ENCODE measurements at places on chromosomes 6 and 20.

DNA sequence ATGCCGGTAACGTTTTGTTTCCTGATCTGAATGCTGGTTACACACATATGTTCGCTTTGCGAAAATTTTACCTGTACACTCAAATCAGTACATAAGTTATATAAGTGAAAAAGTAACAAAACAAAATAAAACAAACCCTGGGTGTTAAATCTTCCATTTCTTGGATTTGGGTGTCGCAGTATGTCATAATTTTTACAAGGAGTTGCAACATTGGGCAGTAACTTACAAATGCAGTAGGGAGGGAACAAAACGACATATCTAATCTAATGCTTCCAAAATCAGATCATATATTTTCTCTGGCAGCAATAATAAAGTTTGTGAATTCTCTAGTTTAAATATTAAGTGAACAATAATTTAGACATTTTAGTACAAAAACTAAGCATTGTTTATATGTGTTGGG is 25.2 kb downstream of the SNX14 start:
- DNase-seq = no peak

- no peak for DNase-seq
These were observed 6.0 kb upstream of the FOXS1 start for GRCh38 chr20:31851240-31851955.

DNA sequence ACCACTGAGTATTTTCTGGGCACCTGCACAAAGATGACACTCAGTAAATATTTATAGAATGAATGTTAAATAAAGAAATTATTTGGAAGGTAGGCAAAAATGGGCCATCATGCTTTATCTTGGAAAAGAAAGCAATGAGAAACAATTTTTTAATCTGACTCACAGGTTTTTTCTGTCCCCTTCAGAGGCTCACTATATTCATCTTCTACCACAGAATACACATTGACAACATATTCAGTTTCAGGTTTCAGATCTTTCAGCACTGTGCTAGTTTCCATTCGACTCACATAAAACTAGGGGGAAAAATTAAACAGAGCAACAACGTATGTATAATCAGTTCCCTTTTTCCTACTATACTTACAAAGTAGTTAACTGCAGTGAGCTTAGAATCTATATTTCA is 58.3 kb downstream of the COL12A1 start:
- no peak for DNase-seq

DNA sequence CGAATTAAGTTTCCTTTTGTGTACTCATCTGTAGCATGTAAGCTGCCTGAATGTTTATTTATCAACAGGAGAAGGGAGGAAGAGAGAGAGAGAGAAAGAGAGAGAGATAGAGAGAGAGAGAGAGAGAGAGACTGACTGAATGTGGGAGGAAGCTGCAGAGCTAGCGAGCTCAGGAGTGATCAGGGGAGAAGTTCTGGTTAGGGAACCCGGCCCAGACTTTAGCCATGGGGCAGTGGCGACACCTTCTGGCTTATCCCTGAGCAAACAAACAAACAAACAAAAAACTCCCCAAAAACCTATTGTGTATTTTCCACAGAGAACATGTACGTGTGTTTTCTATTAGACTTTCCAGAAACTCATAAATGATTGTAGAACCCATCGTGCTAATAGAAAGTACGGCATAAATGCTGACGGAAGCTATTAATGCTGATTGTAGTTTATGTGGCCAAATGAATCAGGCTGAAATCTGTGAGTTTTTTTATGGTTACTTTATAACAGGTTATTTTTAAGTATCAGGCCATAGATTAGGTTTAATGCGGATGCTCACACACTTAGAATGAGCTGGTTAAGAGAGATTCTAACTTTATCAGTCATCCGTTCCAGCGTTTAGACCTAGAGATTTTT is 92.8 kb downstream of the CLIC5 start:
- peak; percentile 21 for DNase-seq

- no peak for DNase-seq
These were observed 156.4 kb upstream of the PDE10A start for GRCh38 chr6:165819394-165819793.

DNA sequence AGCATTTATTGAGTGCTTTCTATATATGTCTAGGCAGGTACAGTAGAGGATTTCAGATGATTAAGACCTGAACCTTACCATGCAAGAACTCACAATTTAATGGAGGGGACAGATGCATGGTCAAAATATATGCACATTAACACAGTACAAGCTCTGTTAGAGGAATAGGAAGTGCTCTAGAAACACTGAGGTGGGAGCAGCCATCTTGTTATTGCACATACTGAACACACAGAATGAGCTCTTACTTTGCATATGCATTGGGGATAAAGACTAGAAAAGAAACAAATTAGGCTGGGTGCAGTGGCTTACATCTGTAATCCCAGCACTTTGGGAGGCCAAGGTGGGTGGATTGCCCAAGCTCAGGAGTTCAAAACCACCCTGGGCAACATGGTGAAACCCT is 438.3 kb downstream of the UTRN start:
- DNase-seq = no peak

DNA sequence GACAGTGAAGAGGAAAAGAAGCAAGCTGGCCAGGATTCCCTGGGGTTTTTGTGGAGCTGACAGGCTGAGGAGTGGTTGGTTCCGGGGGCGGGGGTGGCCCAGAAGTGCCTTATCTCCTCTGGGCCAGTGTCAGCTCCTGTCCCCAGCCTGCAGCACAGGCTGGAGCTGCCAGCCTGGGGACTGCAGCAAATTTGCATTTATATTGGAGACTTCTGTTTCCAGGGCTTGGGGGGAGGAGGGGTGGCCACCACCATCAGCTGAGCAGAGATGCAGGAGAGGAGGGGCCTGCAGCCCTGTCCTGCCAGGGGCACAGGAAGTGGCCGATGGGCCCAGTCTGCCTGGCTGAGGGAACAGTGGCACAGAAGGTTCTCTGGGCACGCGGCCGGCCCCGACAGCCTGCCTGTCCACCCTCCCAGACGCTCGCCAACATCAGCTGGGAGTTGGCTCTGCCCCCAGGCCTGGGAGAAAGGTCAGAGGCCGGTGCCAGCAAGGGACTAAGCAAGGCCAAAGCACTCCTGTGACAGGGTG is 24.3 kb upstream of the SCRT2 start:
- no peak for DNase-seq

- DNase-seq = no peak
These were observed 66.3 kb upstream of the DST start for GRCh38 chr6:56708810-56709597.

GRCh38 chr6:71190809-71191208 is 97.8 kb upstream of the OGFRL1 start:
- DNase-seq = no peak

DNA sequence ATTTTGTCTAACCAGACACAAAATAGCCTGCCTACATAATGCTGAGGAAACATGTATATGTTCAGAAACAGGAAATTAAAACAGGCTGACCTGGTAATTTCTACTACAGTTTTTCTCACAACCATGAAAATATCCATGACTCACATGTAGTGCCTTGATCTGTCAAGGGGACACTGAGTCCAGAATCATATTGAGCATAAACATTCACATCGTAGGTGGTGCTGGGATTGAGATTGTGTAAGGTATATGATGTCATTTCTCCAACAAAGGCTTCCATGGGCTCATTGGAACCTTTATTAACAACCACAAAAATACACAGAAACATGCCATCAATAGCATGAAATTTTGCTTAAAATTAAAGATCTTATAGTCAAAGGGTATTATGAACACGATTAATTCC is 80.9 kb downstream of the COL12A1 start:
- DNase-seq = no peak

GRCh38 chr6:34970957-34971356 is 81.9 kb downstream of the ANKS1A start:
- no peak for DNase-seq

DNA sequence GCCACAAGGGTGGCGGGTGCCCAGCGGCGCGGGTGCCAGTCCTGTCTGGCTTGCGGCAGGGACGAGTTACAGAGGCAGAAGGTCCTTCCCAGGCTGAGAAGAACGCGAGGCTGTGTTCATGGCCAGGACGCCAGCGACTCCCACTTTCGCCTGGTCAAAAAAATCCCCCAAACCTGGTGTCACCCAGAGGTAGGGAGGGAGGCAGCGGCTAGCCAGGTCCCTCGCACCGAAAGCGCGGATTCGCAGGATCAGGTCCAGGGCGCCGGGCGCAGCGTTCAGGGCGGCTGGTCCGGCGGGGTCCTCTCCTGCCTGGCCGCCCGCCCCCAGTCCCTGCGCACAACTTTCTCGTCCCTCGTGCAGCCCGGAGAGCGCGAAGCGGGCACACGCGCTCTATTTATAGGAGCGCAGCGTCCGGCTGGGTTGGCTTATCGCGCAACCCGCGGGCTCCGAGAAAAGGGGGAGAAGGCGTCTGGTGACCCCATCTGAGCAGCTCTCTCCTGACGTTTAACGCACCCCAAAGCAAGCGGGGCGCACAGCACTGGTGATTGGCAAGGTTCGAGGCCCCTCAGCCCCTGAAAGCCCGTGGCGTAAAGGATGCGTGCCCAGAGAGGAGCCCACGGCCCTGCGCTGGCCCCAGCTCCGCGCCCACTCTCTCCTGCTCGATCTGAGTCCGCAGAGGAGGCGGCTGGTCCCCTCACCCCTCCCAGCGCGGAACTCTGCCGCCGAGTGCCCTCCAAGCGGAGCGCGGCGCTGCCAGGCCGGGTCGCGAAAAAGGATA is 519 bp downstream of the CBLN4 start:
- DNase-seq = no peak

- DNase-seq = no peak
These were observed 58.9 kb downstream of the KIZ start for GRCh38 chr20:21184819-21185218.

GRCh38 chr6:40108736-40109135 is 174.5 kb upstream of the MOCS1 start:
- no peak for DNase-seq

DNA sequence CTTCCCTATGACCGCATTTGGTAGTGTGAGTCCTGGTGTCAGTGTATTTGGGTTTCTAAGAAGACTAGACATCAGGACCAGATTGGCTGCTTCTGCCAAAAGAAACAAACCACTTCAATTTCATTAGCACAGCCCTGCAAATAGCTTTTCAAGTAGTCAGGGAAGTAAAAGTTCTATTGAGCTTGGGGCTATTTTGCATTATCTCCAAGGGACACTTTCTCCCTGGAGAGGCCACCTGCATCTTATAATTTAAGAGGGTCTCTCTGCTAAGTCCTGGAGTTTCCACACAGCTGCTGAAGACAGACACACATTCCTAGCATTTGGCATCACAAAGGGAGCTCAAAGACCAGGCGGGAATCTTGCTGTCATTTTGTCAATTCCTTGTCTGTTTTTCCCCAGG is 141.2 kb downstream of the BMP2 start:
- no peak for DNase-seq

DNA sequence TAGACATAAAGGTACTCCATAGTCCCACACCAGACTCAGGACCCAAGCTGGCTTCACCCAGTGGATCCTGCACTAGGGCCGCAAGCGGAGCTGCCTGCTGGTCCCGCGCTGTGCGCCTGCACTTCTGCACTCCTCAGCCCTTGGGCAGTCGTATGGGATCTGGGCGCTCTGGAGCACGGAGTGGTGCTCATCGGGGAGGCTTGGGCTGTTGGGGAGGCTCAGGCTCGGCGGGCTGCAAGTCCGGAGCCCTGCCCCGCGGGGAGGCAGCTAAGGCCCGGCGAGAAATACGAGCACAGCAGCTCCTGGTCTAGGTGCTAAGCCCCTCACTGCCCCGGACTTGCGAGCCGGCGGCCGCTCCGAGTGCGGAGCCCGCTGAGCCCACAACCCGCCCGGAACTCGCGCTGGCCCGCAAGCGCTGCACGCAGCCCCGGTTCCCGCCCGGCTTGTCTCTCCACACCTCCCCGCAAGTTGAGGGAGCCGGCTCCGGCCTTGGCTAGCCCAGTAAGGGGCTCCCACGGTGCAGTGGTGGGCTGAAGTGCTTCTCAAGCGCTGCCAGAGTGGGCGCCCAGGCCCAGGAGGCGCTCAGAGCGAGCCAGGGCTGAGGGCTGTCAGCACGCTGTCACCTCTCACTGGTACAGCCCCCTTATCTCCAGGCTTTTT is 33.4 kb upstream of the GCNT2 start:
- no peak for DNase-seq

GRCh38 chr6:12208190-12208589 is 82.0 kb upstream of the EDN1 start:
- no peak for DNase-seq

DNA sequence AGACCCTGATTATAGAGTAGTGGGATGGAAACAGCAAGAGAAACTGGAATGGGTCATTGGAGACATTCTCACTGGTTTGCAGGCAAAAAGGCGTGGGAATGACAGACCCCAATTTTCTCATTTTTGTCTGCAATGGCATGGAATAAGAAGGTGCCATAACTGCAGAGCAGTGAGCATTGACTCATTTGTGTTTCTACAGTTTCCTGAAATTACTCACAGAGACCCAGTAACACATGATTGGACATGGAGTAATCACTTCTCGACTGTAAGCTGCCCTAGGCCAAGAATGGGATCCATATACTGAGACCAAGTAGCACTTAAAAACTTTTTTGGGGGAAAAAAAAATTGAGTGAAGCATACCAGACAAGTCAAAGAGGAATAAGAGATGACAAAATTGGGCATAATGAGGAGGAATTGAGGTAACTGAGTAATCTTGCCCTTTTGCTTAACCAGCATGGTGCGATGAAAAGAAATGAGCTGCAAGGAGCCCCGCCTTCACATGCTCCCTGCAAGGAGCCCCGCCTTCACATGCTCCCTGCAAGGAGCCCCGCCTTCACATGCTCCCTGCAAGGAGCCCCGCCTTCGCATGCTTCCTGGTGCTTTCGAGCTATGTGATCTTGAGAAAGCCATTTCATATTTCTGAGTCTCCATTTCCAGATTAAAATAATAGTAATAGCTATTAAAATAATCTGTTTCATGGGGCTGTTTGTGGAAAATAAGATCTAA is 44.1 kb downstream of the NHSL1 start:
- DNase-seq = no peak

DNA sequence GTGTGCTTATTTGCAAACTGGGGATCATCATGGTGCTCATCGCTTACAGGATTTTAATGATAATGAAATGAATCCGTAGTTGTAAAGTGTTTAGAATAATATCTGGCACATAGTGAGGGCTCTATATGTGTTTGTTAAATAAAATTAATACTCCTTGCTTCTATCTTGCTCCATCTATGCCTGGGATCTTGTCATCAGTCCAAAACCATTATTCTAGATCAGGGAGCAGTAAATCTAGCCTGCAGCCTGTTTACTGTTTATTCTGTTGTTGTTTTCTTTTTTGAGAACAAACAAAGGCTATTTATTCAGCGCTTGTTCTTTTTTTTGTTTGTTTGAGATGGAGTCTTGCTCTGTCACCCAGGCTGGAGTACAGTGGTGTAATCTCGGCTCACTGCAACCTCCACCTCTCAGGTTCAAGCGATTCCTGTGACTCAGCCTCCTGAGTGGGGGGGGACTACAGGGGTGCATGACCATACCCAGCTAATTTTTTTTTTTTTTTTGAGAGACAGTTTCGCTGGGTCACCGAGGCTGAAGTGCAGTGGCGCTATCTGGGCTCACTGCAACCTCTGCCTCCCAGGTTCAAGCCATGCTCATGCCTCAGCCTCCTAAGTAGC is 8.1 kb downstream of the ACOT8 start:
- no peak for DNase-seq

DNA sequence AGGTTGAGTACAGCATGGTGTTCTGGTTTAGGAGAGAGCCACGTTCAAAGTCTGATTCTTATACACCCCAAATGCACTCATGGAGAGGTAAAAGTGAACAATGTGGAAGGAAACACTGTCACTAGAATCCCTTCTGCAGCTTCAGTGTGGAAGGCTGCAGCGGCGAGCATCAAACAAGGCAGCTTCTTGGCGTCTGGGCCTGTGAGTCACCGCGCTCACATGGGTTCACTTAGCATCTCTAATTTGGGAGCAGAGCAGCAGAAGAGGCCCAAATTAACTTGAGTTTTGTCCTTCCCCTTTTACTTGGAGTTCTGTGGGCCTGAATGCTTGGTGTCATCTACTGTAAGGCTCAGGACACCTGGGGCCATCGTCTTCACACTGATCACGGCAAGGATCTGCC is 10.9 kb upstream of the E2F1 start:
- no peak for DNase-seq

Data from CMK (cell line).